ENCODE measurements at places on chromosomes 3 and 15.

GRCh38 chr3:16667633-16668032 is 62.4 kb upstream of the DAZL start:
- DNase-seq = no peak

DNA sequence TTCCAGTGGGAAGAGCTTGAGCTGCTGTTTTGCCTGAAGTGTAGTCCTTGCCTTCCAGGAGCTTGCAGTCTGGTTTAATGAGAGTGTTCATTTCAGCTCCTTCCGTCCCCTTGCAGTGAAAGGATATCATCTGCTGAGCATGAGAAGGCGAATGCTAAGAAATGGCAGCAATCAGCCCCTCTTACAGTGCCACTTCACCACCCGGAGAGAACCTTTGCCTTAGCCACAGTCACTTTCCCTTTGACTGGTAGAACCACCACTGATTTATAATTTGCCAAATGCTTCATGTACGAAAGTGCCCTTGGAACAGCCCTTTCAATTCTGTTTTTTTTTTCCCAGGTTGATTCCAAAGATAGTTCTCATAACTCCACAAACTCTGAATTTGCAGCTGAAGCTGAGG is 11.5 kb downstream of the TATDN2 start:
- DNase-seq = no peak

DNA sequence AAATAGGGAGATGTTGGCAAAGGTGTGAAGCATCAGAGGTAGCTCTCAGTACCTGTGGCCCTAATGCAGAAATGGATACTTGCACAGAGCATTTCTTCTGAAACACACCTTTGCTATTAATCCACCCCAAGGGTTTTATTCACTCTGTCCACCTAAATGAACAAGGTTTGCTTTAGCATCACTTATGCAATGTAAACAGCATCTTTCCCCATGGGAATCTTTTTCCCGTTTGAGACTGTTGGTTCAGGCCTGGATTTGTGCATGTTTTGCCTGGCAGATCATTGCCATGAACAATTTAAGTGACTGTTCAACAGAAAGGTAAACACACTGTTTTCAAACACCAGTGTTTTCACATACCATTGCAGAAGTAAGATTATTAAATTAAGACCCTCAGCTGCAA is 508.3 kb downstream of the SOX2 start:
- no peak for DNase-seq

DNA sequence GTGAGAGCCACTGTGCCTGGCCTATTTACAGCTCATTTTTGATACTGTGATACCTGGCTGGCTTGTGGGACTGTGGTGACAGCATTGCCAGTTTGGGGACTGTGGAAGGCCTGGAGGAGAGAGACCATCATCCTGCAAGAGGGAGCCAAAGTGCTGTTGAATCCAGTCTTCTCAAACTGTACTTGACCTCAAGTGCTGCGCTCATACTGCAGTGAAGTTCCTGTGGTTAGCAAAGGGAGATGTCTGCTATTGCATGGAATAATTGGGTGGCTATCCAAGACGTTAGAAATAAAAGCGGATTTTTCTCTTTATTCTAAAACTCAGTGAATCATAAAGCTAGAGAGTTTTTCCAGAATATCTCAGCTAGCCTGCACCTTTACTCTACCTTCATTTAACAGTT is 83.4 kb downstream of the CCK start:
- no peak for DNase-seq

GRCh38 chr3:134237454-134238145 is 13.1 kb downstream of the RYK start:
- DNase-seq = no peak

DNA sequence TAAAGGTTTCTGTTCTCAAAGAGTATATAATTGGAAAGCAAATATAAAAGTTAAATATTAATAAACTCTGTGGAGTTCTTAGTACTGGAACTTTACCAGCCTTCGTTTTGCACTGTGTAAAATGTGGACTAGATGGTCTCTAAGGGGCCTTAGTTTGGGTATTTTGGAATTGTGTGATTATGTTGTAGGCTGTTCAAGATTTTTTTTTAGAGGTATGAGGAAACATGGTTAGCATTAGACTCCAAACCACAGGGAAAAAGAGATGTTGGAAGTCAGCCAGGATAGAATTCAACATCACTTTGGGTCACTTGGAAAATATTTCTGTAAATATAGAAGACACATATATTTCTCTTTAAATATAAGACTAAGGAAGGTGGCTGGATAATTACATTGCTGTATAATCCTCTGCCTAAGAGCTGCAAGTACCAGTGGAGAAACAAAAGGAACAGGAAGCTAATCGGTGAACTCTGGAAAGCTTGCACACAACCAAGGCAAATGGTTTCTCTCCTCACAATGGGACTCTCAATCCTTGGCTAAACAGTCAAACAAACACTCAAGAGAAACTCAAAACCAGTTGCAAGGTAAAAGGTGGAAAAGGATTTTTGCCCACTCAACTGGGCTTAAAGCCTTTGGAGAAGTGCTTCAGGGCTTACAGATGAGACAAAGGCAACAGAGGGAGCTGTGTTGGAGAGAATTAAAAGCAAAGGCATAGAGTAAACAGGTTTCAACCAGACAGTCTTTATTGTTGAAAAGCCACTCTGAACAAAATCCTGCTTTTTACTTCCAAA is 141.7 kb downstream of the NR1D2 start:
- no peak for DNase-seq

DNA sequence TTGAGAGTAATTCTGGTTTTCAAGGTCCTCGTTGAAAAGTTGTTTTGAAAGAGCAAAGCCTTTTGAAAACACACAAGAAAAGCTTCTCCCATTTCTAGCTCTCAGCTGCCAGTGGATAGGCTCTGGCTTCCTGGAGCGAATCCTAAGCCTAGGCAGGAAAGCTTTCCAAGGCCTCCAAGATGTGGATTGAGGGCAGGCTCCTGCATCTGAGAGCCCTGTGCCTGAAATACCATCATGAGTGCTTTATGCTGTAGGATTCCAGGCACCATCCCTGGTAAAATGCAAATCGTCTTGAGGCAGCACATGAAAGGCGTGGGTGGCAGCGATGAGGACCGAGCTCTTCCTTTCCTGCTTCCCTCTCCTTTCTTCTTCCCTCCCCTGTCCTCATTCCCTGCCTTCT is 60.7 kb upstream of the CORO2B start:
- DNase-seq = no peak

GRCh38 chr3:119779731-119780383 is 2.0 kb upstream of the NR1I2 start:
- DNase-seq = no peak

- no peak for DNase-seq
These were observed 31.2 kb downstream of the PLA1A start for GRCh38 chr3:119628816-119629445.

DNA sequence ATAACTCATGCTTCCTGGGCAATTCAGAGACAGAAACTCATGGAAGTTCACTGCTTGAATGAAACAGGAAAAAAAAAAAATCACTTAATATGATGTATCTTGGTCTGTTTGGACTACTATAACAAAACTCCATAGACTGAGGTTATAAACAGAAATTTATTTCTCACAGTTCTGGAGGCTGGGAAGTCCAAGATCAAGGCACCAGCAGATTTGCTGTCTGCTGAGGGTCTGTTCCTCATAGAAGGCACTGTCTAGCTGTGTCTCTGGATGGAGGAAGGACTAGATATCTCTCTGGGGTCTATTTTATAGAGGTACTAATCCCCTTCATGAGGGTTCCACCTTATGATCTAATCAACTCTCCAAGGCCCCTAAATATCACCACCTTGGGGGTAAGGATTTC is 119.3 kb downstream of the IGF2BP2 start:
- no peak for DNase-seq

DNA sequence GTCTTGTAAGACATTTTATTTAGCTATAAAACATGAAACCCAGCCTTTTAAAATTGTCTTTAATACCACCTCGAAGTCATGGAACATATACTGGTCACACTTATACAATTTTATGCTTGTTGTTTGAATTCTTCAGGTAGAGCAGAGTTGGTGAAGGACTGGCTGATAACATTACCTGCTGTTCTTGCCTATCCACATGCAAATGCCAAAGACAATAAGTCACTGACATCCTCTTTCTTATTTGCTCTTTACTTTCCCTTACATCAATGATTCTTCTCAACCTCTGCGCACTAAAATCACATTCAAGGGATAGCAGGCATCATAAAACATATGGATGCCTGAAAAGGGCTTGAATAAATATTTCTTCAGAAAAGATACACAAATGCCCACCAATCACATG is 392.5 kb upstream of the ATP11B start:
- DNase-seq = no peak

GRCh38 chr3:170651260-170651845 is 65.5 kb upstream of the SLC7A14 start:
- no peak for DNase-seq

DNA sequence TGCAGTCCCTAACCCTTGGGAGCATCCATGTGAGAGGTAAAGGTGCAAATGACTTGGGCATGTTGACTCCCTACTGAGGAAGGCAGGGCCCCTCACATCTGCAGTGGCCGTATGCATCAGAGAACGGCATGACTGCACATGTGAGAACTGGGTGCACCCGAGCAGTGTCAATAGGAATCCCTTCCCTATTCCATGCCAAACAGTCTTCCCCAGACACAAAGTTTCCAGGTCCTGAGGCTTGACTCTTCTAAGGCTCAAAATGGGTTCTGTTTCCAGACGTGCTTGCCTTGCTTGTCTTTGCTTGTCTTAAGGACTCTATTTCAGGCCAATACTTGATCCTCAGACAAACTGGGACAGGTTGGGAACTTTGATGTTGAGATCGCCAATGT is 20.5 kb upstream of the ANPEP start:
- no peak for DNase-seq

GRCh38 chr3:27485866-27486265 is 1.7 kb upstream of the SLC4A7 start:
- DNase-seq = no peak

DNA sequence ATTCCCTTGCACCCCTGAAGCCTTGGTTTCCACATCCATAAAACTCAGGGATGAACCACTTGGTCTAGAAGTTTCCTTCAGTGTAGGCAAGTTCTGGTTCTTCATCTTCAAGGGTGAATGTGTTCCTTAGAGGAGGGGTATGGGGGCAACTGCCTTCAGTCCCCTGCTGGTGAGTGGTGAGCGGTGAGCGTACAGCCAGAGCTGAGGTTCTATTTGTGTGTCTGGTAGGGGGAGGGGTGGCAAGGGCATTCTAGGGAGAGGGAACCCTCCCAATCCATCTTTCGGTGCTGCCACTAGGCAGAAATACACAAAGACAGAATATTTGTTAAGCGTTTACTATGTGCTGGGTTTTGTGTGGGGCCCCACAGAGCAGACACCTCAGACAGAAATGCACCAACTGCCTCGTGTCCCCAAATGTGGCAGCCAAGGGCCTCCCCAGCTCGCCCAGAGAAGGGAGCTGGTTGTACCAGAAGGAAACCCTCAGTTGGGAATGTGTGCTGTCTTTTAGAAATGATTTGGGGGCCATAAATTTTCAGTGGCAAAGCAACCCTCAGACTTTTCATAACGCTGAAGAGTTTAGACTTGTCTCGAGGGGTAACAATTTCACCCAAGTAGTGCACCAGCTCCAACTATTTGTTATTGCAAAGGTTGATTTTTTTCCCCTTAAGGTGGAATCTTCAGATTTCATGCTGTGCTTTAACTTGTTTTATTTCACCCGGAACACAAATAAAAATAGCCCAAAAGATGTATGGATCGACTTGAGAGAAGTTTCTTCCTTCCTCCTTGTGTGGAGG is 137.6 kb downstream of the FBLN2 start:
- DNase-seq = no peak

- no peak for DNase-seq
These were observed 80.7 kb downstream of the KLF13 start for GRCh38 chr15:31407376-31407775.

DNA sequence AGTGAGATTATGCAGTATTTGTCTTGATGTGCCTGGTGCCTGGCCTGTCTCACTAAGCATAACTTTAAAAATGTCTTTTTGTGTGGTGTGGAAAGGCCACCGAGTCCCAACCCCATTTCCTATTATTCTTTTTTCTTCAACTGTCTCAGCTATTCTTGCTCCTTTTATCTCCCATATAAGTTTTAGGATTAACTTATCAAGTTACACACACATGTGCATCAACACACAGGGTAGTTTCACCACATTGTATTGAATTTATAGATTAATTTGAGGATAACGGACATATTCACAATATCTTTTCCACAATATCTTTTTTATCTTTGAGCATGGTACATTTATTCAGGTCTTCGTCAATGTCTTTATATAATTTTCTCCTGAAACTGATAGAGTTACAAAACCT is 127.6 kb downstream of the RYR3 start:
- no peak for DNase-seq

- DNase-seq = no peak
These were observed 170.2 kb upstream of the TLE3 start for GRCh38 chr15:70267879-70268278.

DNA sequence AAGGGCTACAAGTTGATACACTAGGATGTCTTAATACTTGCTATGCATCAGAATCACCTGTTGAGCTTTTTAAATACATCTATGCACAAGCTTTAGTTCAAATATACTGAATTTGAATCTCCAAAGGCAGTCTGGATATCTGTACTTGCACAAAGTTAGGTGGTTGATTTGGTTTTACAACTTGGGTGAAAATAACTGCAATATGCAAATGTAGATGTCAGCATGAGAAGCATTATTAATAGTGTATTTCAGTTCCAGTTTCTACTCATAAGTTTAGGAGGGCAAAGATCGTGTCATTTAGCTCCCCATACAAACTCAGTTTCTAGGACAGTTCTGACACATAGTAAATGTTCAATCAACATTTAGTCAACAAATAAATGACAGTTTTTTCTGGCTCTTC is 25.6 kb downstream of the IQCB1 start:
- no peak for DNase-seq

DNA sequence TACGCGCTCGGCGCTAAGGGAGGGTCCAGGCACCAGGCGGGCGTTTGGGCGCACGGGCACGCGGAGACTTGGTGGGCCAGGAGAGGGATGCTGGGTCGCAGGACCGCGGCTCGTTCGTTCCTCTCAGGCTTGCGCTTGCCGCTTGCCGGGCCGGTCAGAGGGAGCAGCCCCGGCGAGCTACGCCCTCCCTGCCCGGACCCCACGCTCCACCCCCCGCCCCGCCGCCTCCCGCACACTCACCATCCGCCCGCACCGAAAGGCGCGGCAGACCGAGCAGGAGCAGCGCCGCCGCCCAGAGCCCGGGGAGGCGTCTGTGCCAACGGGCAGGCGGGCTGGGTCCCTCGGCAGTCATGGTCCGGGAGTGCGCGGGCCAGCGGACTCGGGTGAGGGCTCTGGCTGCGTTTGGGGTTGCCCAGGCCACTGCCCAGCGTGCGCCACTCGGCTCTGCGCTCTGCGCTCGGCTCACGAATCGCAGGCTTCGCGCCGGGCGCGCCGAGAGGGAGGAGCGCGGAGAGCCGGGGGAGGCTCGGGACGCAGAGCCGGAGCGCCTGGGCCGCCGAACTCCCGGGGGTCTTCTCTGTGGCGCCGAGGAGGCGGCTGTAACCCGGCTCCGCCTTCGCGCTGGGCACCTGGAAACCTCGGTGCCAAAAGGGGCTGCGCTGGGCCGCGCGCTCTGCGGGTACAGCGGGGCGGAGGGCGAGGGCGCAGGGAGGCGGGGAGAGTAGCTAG is at the start of gene SUSD5:
Gene SUSD5 (minus strand): TSS at position 365 of the 729 bp plus-strand sequence. CDS start 13 bp downstream, at position 352.
- DNase-seq = no peak

- DNase-seq = no peak
These were observed 641.2 kb upstream of the ARRDC4 start for GRCh38 chr15:97319291-97319690.
